NCI-H774 (cell line): ENCODE measurements at places on chromosomes 3 and 15.

DNA sequence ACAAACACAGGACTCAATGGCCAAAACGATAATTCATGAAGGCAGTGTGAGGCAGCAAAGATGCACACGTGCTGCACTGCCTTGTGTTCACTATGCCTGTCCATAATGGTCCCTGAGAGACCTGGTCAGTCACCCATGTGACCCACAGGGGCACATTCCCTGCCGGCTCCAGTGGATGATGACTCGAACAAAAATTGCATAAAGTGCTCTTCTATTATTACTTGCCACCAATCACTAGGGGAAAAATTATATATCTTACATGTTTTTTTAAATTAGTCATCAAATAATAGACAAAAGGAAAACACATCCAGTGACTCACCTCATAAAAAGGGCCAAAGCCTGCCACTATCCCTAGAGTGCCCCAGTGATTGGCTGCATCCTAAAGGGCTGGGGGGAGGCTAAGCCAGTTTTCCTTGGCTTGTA is 47.5 kb downstream of the UBP1 start:
- DNase-seq = no peak

DNA sequence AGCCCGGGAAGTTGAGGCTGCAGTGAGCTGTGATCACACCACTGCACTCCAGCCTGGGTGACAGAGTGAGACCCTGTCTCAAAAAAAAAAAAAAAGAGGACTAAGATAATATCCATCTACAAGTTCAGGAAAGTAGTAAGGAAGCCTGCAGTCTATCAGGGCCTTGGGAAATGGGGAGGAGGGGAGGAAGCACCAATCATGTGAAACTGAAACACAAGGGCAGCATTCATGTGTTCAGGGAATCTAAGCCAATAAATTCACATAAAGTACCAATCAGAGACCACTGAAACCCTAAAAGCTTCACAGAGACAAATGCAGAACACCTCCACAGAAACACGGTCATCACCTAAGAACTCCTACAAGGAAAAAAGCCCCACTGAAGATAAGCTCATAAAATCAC is 22.9 kb upstream of the HHATL start:
- DNase-seq = no peak

GRCh38 chr15:31301673-31301990 is 25.0 kb upstream of the KLF13 start:
- DNase-seq = no peak

GRCh38 chr3:87247430-87247773 is 20.3 kb downstream of the CHMP2B start:
- DNase-seq = no peak

GRCh38 chr3:146026547-146026946 is 134.4 kb downstream of the PLOD2 start:
- DNase-seq = no peak

DNA sequence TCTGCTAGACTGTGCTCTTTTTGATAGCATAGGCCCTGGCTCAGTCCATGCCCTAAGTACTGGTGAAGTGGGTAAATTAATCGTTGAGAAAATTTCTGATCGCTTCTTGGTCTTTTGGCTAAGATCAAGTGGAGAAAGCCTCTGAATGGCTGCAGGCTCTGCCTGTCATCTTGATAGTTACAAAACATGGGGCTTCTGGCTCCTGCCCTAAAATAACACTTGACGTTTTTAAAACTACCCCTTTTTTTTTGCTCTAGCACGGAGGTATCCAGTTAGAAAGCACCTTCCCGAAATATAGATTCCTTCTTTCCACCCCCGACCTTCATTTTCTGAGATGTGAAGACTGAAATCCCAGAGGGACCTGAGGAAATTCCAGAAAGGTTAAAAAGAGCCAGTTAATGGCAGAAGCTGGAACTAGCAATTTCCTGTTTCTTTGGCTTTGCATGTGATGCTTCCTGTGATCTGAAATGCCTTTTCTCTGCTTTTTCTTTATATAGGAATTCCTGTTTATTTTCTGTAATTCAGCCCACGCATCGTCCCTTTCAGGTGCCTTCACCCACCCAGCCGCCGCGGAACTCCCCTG is 799 bp upstream of the C2CD4B start:
- no peak for DNase-seq

- DNase-seq = no peak
These were observed 32.5 kb downstream of the BOC start for GRCh38 chr3:113243846-113244245.

DNA sequence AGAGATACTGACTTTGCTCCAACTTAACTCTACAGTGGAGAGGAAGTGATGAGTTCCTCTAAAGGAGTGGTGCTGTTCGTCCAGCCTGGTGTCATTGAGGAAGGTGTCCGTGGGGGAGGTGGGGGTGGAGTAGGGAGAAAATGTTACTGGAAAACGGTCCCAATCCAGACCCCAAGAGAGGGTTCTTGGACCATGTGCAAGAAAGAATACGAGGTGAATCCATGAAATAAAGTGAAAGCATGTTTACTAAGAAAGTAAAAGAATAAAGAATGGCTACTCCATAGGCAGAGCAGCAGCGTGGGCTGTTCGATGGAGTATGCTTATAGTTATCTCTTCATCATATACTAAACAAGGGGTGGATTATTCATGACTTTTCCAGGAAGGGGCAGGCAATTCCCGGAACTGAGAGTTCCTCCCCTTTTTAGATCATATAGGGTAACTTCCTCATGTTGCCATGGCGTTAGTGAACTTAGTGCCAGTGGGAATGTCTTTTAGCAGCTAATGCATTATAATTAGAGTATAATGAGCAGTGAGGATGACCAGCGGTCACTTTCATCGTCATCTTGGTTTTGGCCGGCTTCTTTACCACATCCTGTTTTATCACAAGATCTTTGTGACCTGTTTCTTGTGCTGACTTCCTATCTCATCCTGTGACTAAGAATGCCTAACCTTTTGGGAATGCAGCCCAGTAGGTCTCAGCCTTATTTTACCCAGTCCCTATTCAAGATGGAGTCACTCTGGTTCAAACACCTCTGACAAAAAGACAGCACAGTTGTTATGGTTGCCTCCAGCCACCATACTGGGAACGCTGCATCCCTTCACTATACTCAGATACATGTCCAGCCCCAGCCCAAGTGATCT is 38.6 kb downstream of the CLEC3B start:
- no peak for DNase-seq

GRCh38 chr3:63365671-63366070 is 87.6 kb downstream of the SYNPR start:
- DNase-seq = no peak

DNA sequence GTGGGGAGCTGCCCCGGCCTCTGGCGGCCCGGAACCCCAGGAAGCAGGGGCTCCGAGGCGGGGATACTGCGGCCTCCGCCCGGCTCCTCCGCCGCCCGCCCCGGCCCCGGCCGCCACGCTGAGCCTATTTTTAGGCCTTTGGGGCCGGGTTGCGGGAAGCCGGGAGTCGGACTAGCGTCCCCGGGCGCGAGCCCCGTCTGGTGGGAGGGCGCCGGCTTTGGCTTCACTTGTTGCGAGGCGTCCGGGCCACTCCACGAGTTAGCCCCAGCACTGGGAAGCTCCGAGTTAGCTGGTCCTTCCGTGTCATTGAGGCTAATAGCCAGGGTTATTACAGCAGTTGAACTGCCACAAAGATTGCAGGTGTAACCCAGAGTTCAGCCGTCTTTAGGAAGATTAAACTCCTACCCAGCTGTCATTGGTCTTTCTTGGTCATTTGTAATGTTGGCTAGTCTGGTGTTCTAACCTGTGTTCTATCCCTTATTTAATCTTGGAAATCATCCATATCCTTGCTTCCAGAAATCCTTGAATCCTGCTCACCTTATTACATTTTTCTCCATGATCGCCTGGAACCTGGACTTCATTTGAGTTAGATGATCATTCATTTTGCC is 791 bp downstream of the GYG1 start:
- peak; percentile 40 for DNase-seq

DNA sequence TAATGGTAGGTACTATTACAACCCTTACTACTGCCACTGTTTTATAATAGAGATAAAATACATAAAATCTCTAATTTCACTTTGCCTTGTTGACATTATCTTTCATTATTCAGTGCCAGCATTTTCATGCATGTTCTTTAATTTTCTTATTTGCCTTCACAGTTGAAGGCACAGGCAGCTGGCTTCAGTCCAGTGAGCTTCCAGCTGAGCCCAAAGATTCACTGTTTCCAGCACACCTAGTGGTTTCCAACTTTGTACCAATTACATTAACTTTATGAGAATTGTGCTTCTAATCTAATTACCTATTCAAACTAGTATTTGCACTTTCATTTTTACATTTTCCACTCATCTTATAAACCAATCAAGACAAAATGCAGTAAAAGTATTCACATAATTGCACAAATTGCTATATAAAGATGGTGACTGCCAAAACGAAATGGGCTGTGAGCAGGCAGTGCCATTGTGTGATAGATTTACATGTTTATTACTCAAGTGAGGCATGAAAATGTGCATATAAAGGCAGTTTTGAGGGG is 228.3 kb downstream of the MFSD1 start:
- DNase-seq = no peak

DNA sequence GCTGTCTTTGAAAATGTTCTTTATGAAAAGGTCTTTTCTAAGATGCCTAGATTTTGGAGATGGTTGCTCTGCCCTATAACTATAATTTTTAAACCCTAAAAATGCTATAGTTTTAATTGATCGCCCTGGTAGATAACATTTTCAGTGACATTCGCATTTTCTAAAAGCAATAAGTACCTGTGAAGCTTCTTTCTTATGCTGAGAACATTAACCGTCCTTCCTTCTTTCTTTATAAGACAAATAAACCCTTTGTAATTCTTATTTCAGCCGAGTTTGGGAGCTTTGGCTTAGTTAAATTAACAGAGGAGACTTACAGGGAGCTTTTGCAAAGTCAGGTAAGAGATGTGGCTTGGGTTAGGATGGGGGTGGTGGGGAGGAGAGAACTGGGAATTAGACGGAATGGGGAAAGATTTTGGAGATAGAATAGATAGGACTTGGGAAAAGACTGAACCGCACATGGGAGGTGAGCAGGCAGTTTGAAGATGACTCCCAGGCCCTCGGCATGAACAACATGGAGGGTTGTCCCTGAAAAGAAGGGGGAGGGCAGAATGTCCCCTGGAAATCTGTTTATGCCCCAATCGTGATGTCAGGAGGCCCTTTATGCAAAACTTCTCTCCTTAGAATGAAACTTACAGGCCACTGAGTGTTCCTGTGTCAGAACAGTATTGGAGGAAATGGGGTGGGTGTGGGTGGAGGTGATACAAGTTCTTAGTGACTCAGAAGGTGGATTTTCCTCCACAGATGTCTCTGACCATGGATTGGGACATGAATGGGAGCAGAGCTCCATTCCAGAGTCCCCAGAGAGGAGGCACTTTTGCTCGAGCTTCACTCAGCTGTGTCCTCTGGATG is 76.2 kb upstream of the LARS2 start:
- no peak for DNase-seq

GRCh38 chr3:13461169-13462124 is 18.7 kb upstream of the HDAC11 start:
- peak; percentile 38 for DNase-seq

DNA sequence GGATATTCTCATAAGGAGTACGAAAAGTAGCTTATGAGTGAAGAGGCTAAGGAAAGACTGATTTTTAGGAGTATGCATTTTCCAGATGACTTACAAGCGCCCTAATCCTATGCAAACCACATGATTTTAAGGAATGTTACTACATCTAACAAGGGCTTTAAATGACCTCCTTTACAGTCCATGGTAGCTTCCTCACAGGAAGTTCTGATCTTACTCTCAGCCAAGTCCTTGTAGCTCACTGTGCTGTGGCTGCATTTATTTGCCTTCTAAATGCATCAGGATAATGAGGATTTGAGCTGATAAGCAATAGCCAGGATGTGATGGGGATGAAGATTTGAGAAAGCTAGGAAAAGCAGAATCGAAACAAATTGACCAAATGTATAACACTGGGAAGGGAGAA is 896.0 kb downstream of the MCTP2 start:
- DNase-seq = no peak
